ENCODE measurements at places on chromosomes 2 and 18.

DNA sequence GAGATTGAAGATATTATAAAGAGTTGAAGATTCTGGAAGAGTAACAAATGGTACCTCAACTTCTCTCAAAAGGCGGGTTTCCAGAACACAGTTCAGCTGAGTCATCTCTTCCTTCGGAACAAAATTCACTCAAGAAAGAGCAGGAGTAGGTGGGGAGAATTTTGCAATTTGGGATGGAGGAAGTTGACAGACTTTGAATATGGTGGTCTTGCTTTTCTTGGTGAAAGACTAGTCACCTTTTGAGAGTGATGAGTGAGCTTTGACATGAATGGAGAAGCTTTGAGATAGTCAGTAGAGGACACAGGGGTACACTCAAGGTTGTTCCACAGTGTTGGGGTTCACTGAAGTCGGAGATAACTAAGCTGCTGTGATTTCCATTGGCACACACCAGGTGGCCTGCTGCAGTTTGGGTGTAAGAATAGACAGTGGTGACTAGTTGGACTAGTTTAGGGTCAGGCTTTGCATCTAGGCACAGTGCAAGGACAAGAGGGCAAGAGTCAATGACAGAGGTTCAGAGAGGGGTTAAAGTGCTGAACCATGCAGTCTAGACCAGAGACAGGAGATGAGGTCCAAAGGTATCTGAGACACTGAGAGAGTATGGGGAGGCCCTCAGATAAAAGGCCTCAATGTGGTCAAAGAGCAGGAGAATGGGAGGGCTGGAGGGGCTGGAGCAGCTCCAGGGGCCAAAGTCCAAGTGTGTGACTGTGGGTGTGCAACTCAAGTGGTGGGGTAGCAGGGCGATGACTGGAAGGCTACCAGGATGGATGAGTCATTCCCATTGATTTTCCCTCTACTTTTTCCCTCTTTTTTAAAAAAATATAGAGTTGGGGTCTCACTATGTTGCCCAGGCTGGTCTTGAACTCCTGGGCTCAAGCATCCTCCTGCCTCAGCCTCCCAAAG is 7.7 kb downstream of the CCL20 start:
- H3K27me3 ChIP-seq = peaks cover 19% of the 10 kb centered on the region
- H3K4me1 ChIP-seq = no peaks in the 10 kb centered on the region
- H3K36me3 ChIP-seq = no peaks in the 10 kb centered on the region
- H3K27ac ChIP-seq = no peak overlapping the region
- no peak overlapping the region for H3K4me3 ChIP-seq

DNA sequence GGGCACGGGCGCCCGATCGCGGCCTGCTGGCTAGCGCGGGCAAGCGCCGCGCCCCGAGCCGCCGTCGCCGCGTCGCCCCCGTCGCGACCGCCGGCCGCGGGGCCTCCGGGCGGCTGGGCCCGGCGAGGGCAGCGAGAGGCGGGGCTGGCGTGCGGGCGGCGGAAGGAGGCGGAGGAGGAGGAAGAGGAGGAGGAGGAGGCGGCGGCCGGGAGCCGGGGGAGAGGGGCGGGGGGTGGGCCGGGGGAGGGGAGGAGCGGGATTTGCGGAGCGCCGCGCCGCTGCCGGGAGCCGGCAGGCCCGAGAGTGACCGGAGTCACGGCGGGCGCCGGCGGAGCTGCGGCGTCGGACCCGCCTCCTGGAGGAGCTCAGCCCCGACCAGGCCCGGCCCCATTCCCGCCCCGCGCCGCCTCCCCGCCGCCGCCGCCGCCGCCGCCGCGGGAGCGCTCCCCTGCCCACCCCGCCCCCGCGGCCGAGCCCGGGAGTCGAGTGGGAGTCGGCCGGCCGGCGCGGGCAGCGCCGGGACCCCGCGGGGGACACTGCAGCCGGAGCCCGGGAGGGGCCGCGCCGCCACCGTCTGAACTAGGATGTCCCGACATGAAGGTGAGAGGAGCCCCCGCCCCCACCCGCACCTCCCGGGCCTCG is at the start of gene KCMF1:
KCMF1 (plus strand) TSS at position 294 of the 642 bp plus-strand sequence; CDS start at position 585, 291 bp downstream.
- H3K4me1 ChIP-seq = peaks cover 51% of the 10 kb centered on the region
- H3K27ac ChIP-seq = peak within 1 kb of the TSS; percentile 99
- peaks cover 31% of the 10 kb centered on the region for H3K36me3 ChIP-seq
- ATAC-seq = peak; percentile 82
- H3K27me3 ChIP-seq = no peaks in the 10 kb centered on the region
- H3K4me3 ChIP-seq = peak within 1 kb of the TSS; percentile 99

DNA sequence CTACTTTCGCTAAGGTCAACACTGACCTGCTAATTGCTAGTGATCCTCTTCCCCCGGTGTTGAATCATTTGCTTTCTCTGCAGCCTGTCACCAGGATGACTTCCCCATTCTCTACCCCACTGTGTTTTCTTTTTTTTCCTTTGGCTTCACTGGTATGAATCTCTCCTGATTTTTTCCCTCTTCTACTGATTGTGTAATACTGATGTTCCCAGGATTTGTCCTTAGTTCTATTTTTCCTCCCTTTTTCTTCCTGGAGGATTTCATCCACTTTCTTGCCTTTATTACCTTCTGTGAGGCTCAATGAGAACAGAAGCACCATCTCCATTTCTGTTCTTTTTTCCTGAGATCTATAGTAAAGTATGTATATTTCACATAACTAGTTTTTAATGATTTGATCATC is 14.1 kb upstream of the MSH2 start:
- no peak for ATAC-seq
- H3K27me3 ChIP-seq = no peaks in the 10 kb centered on the region
- no peak overlapping the region for H3K27ac ChIP-seq

DNA sequence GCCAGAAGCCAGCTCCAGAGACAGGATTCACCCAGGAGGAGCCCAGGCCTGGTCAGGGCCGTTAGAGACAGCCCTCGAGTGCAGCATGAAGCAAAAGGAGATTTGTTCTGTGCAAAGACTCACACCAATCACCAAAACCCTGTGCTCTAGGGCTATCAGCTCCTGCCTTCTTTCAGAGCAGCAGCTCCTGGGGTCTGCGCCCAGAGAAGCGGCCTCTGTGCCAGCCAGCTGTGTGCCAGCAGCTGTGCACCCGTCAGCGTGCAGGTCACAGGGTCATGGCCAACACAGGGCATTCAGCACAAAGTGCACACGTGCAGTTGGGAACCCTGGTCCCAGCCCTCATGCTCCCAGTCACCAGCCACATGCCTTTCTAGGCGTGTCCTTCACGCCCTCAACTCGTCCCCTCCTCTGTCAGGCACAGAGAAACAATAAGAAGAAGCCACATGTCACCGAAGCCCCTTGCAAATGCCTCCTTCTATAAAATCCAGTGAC is 49.3 kb downstream of the ZNF516 start:
- peaks cover 6% of the 10 kb centered on the region for H3K36me3 ChIP-seq
- no peak overlapping the region for H3K4me3 ChIP-seq
- peaks cover 20% of the 10 kb centered on the region for H3K4me1 ChIP-seq
- no peak overlapping the region for H3K27ac ChIP-seq
- H3K27me3 ChIP-seq = peaks cover 18% of the 10 kb centered on the region

GRCh38 chr2:239443666-239444567 is 43.1 kb upstream of the HDAC4 start:
- peaks cover 9% of the 10 kb centered on the region for H3K4me1 ChIP-seq
- no peak overlapping the region for H3K4me3 ChIP-seq
- H3K27ac ChIP-seq = no peak overlapping the region
- no peaks in the 10 kb centered on the region for H3K36me3 ChIP-seq
- peak; percentile 27 for ATAC-seq

Measured in stimulated activated memory B cell treated with anti-CD40 and anti-IgM and Interleukin-4, amounts not matched to agents 10 μg/mL and 1 μg/mL and 100 μg/mL, for 72 hours (primary cell).